Left renal pelvis (tissue), 4 donors: ENCODE measurements at places on chromosomes 13 and 19.

DNA sequence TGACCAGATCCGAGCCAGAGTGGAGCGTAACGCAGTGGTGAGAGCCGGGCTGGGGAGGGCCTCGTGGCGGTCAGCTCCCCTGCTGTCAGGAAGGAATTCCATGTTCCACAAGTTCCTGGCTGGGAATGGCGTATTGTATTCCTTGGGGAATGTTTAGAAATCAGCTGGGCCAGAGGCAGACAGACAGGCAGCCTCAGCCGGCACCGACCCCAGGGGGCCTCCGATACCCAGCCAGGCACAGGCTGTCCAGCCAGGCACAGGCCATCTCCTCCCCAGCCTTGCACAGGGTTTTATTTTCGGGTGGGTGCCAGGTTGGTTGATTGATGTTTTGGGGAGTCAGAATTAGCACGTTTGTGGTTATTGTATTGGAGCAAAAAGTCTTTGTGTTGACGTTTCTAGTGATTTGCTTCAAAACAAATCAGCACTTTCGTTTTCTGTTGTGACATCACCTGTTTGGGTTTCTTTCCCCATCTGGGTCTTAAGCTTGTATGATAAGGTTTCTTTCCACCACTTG lies 126.6 kb upstream of the MCF2L start:
- no peak for DNase-seq

- no peak for DNase-seq
Observed at GRCh38 chr13:30409886-30410704, 12.2 kb upstream of the UBE2L5 start.

GRCh38 chr19:14030997-14031718 lies 404 bp upstream of the IL27RA start:
- DNase-seq: no peak

DNA sequence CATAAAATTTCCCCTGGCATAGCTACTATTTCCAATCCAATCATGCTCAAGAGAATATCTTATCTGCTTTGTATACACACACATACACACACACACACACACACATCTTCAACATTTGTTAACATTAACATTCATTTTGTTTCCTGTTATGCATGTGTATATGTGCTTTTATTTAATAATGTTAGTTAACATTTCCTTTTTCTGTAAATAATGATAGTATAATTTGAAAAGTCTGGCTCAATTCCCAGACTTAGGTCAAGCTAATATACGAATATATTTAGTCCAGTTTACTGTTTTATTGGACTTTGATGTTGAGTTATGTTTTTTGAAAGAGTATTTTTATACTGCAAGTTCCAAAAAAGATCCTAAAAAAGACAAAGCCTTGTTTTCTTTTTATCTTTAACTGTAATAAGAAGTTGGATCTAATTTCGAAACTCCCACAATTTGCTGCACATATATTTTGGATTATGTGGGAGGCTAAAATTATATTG lies 1072.4 kb downstream of the EFNB2 start:
- DNase-seq: peak; percentile 69

GRCh38 chr19:35963514-35963913 lies 27.3 kb downstream of the LRFN3 start:
- peak; percentile 29 for DNase-seq

GRCh38 chr19:14414926-14415690 lies 4.0 kb downstream of the DDX39A start:
- no peak for DNase-seq

DNA sequence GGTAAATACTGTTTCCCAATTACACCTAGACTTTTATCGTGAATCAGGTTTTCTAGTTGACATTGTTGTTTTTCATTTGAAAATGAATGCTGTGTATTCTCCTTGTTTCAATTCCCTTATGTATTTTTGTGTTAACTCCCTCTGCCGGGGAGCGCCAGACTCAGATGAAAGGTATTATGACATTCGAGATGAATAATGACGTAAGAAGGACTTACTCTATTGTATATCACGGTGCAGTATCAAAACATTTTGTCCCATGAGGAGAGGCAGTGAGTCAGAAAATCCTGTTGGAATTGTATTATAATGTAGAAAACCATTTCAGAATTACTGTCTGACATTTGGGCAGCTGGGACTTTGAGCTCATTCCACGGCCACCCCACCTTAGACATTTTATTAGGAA lies 61.6 kb downstream of the LRCH1 start:
- no peak for DNase-seq

GRCh38 chr19:11281356-11282049 lies 14.5 kb upstream of the TSPAN16 start:
- no peak for DNase-seq

DNA sequence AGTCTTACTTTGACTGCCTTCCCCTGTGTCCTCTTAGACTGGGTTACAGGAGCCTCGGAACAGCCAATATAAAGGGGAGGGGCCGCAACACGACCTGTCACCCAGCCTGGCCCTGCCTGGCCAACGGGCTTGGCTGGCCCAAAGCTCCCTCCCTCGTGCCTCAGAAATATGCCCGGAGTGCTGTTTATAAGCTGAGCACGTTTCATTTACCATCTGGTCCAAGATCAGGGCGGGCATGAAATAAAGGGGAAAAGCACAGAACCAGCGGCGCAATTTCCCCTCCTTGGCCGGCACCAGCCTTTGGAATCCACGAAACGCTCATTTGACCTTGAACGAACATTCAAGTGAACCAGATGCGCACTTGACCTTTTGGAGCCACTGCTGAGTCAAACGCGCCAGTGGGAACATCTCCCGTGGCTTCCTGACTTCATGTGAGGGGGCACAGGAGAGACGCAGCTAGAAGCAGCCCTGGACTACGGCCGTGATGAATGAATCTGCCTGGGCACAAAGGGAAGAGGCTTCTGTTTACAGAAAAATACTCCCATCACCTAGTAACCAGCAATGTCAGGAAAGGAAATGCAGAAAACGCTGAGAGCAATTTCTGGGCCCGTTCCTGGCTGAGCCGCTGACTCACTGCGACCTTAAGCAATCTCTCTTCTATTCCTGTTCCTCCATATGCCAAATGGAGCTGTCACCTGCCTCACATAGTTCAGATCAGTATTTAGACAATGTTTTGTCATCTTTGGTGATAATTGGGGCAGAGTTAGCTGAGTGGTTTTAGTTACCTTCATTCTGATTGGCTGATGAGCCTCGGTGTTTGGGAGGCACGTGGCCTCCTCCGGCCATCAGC lies 53.3 kb downstream of the RFX2 start:
- DNase-seq: no peak

DNA sequence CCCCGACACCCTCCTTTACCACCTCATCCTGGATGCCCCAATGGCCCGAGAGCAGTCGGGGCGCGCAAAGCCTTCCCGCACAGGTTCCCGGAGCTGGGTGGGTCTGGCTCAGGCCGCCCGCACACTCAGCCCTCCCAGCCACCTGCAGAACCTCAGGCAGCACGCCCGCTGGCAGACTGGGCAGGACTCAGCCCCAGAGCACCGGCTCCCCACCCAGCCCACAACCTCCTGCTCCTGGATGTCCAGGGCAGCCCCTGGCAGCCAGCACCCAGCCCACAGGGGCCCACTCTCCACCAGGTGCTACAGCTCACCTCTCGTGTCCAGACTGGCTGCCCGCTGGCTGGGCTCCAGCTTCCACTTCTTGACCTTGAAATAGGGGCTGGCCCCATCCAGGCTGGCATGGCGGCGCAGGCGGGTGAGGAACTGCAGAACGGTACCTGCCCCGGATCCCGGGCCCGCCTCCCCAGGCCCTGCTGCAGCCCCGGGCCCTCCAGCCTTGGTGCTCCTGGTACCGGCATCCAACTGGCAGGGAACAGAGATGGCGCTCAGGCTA lies 4.6 kb downstream of the CBARP start:
- DNase-seq: no peak

GRCh38 chr13:40271931-40272775 lies 394.3 kb downstream of the FOXO1 start:
- no peak for DNase-seq

GRCh38 chr19:35015270-35015953 lies 14.9 kb upstream of the SCN1B start:
- DNase-seq: no peak

GRCh38 chr13:58978331-58978730 lies 1185.4 kb downstream of the DIAPH3 start:
- DNase-seq: no peak

- DNase-seq: no peak
Observed at GRCh38 chr13:98184792-98185191, 7.7 kb upstream of the RNF113B start.

- no peak for DNase-seq
Observed at GRCh38 chr19:42242069-42242511, 312 bp downstream of the GSK3A start.

DNA sequence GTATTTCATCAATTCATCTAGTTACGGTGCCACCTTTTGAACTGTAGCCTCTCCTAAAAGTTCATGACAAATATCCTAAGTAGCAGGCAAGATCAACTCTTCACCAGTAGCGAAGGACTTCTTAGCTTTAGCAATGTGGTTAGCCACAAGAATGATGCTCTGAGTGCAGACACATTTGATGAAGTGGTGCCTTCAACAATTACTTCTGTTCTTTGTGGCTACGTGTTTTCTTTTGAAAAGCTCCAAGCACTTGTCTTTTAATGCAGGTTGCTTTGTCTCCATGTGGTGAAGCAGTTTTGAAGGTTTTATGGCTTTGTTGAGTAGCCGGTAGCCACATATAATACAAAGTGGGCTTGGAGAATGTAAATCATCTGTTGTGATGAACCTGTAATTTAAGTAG lies 194.7 kb downstream of the B3GLCT start:
- no peak for DNase-seq

GRCh38 chr19:12799742-12800465 lies 1.7 kb downstream of the PRDX2 start:
- DNase-seq: no peak

DNA sequence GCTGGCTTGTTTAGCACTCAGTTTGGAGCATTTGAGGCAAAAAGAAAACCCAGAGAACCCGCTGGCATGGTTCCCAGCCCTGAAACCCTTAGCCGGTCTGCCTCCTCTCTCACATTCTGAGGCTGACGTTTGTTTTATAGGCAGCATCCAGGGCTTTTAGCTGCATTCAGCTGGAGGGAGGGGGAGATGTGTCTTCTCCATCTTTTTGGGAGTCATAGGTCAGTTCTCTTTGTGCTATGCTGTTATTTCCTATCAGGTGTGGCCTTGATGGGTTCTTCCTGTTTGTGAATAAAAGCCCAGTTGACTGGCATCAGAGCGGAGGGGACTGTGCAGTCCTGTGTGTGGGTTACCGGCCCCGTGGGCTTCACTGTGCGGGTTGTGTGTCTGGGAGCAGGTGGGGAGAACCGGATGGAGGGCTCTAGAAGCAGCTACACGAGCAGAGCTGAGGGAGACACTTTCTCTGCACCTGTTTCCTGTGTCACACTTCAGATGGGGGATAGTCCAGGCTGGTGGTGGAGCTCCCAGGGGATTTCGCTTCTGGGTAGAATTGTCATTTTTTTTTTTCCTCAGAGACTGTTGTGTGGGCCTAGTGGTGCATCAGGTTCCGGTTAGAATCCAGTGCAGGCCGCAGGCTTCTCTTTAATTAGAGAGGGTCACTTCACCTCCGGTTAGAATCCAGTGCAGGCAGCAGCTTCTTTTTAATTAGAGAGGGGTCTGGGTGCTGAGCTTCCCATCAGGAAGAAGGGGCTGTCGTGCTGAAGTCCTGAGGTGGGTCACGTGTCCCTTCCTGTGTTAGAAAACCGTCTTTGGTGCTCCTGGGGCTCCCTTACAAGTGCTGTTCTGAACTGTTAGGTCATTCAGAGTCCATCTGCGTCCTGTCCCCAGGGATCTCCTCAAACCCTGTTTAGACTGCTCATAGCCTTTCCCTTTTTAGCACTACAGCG lies 69.6 kb downstream of the ARHGEF7 start:
- no peak for DNase-seq

- no peak for DNase-seq
Observed at GRCh38 chr13:49953560-49953959, 17.4 kb upstream of the SPRYD7 start.

DNA sequence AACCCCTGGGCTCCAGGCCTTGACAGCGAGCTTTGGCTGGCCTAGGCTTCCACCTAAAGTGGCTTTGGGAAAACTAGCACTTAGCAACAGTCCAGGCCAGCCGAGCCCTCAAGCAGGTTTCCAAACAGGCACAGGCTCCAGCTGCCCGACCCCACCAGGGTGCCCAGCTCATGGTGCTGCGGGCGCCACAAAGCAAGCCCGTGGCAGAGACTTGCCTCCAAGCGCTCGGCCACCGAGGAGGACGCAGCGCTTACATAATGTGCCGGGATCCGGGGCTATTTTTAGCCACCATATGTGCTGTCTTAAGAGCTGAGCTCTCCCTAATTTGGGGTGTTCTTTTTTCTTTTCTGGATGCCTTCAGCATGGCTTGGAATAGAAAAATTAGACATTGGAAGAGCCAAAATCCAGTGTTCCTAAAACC lies 56.1 kb upstream of the F7 start:
- DNase-seq: no peak

DNA sequence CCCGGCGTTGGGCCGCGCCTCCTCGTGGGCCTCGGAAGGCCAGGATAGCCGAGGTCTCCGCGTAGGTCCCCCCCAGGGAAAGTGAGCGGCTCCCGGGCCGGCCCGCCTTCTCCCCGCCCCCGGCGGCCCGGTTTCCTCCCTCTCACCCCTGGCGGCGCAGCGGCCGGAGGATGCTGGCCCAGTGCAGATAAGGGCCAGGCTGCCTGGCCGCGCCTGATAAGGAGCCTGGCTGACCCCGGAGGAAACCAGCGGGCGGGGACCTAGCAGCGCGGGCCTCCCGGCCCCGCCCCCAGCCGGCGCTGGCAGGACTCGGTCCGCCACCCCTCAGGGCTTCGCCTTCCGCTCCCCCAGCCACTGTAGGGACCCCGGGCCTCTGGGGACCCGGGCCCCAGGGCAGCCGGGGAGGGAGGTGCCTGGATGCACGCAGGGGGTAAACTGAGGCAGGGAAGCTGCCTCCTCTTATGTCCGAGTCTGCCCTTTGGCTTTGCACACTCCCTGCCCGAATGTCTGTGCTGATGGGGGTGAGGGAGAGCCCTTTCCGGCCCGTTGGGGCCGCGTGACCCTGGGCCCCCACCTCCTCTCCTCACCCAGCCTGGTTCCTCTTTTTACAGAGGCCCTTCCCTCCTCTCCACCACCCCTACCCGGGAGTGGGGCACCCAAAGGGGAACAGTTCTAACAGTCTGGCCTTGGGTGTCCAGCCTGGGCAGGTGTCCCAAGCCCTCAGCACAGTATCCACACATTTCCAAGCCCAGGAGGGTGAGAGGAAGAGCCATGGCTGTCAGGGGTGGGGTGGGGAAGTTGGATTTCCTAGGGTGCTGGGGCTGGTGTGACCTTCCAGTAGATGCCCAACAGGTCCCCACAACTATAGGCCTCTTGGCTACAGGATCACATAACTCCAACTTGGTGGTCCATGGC lies at the start of gene LYL1:
LYL1 (minus strand) TSS at position 193 of the 915 bp plus-strand sequence. CDS start 1,687 bp downstream, outside the sequence.
- DNase-seq: no peak

GRCh38 chr19:53809518-53810186 lies 14.5 kb downstream of the NLRP12 start:
- DNase-seq: no peak
